ENCODE measurements at places on chromosomes 3 and 15.

DNA sequence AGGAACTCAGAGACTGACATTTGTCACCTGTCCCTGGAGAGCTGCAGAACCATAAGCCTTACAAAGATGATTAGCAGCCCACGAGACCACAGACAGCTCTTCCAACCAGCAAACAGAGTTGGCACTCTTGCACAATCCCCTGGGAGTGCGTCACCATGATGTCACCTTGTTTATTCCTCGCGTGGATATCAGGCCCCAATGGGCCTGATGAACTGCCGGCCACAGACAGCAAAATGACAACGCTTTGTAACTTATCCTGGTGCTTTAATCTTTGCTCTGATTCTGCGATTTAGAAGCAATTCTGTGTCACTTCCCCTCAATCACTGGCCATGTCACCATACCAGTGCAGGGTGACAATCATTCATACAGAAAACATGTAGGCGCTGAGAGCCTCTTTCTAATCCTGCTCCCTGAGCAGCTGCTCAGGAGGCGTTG lies 89.2 kb downstream of the TAMM41 start:
- DNase-seq, result no peak

DNA sequence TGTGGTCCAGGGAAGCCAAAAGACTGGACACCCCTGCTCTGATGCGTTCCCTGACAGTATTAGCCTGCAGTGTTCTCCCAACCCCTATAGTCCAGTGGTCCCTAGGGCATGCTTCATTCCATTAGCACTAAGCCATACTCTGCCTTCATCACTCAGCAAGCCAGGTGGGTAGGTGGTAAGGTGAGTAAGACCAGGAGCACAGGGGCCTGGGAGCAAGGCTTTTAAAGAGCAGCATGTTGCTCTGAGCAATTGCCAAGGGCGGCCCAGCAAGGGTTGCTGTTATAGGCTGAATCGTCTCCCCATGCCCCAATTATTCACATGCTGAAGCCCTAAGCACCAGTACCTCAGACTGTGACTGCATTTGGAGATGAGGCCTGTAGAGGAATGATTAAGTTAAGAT lies 11.0 kb downstream of the CXCR6 start:
- DNase-seq, result no peak

DNA sequence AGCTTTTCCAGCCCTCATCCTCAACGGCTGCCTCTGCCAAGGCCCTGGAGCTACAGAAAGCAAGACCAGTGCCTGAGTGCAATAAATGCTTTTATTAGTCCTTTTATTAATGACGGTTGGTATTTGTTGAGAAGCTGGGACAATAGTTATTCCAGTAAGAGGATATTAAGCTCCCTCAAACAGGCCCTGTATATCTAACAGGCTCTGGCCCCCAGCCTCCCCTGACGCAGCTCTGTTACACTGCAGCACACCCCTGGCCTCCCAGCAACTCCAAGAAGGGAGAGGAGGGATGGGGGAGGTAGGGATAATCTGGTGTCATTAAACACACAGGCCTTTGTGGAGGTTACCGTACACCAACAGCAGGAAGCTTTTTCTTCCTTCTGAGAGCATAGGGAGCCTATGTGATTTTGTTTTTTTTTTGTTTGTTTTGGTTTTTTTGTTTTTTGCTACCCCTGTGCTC lies 30.8 kb upstream of the MAGEF1 start:
- no peak for DNase-seq

- DNase-seq, result peak; percentile 53
Measured at GRCh38 chr3:119034256-119035013, at the start of gene IGSF11. Gene IGSF11 (minus strand): TSS chr3:119034846. CDS start chr3:119034582, 264 bp downstream.

DNA sequence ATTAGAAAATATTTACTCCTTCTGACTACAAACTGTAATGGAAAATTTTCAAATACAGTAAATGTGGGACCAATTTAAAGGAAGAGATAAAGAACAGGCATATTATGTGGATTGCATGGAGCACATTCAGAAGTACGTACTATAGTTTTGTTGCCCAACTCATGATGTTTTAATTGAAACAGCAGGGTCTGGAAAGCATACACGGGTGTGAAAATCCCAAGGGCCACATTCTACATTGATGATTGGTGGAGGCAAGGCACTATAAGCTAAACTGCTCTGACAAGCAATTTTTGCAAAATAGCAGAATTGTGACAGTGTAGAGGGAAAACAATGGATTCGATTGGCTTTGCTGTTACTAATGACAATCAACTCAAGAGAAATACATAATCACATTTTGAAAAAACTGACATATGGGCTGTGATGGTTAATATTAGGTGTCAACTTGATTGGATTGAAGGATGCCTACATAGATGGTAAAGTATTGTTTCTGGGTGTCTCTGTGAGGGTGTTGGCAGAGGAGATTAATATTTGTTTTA lies 458.6 kb downstream of the PYDC2 start:
- no peak for DNase-seq

DNA sequence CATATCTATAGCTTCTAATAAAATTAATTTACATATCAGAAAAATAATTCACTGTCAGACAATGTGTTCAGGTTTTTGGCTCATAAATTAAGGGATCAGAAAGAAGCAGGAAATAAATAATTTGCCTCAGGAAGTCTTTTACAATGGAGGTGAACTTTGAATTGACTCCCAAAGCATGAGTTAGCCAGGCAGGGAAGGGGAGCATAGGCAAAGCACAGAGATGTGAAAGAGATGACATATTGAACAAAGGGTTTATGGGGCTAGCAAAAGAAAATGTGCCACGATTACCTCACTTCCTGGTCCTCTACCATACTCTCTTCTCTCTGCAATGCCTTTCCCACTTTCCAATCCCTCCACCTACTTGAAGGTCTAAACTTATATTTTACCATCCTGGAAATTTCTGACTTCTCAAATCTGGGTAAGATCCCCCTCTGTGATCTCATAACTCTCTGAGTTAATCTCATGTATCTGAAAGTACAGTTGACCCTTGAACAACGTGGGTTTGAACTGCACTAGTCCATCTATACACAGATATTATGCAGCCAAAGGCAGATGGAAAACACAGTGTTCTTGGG lies 4.1 kb upstream of the HEXA start:
- DNase-seq, result no peak

DNA sequence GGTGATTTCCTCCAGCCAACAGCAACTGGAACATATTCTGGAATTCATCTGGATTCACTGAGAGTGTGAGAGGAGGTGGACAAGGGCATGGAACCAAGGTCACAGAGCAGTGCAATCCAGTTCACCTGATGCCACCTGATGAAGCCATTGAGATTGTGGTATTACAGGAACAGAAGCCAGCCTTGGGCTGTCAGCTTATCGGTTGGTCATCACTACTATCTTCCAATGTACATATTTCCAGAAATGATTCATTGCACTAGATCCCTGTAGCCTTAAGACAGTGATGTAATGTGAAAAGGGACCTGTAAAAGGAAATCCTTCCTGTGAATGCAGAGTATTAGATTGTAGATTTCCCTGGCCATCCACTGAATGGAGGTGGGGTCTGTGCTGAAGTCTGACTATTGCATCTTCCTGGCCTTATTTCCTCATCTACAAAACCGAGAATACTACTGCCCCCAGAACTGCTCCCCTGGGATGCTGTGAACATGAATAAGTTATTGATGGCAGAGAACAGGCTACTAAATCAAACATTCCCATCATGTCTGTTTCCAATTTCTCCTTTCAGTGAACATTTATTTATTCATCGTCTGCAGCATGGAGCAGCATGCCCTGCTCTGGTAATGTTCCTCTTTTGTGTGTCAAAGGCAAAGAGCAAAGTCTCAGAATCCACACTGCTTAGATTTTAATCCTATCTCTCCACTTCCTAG lies 47.4 kb upstream of the TPM1 start:
- DNase-seq, result no peak

DNA sequence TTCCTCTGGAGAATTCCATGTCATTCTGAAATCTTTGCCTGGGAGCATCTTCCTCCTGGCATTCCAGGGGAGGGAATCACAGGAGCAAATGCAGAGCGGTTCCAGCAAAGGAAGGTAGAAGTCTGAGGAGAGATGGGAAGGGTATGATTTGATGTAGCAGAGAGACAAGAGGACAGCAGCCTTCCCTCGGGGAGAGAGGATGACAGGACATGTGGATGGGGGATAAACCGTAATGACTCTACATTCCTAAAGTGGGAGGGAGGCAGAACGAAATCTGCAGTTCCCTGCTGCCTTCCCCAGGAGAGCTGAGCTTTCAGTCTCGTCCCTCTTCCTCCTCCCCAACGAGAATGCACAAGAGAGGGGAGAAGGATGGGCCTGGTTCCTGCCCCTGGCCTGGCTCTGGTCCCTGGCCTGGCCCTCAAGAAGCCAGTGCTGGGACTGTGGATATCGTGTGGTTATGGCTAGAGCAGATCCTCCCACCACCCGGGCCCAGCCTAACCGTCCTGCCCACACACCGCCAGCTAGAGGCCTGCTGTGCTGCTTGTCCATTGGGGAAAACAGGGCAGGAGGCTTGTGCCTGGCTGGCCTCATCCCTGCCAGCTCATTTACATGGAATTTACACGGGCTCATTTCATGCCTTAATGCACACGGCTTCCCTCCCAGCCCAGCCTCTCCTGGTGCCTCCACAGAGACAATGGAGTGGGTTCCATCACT lies 26.6 kb downstream of the SEMA7A start:
- DNase-seq, result no peak

DNA sequence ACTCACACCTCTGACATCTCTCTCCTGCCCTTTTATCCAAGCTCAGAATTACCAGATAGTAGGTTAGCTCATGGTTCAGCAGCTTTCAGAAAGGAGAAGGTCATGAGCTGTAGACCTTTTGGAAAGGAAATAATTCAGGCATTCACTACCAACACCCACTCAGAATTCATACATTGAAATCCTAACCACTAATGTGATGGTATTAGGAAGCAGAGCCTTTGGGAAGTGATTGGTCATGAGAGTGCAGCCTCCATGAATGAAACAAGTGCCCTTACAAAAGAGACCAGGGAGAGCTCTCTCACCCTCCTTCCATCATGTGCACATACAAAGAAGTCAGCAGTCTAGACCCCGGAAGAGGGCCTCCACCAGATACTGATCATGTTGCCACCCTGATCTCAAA lies 315.8 kb upstream of the CCDC54 start:
- no peak for DNase-seq

DNA sequence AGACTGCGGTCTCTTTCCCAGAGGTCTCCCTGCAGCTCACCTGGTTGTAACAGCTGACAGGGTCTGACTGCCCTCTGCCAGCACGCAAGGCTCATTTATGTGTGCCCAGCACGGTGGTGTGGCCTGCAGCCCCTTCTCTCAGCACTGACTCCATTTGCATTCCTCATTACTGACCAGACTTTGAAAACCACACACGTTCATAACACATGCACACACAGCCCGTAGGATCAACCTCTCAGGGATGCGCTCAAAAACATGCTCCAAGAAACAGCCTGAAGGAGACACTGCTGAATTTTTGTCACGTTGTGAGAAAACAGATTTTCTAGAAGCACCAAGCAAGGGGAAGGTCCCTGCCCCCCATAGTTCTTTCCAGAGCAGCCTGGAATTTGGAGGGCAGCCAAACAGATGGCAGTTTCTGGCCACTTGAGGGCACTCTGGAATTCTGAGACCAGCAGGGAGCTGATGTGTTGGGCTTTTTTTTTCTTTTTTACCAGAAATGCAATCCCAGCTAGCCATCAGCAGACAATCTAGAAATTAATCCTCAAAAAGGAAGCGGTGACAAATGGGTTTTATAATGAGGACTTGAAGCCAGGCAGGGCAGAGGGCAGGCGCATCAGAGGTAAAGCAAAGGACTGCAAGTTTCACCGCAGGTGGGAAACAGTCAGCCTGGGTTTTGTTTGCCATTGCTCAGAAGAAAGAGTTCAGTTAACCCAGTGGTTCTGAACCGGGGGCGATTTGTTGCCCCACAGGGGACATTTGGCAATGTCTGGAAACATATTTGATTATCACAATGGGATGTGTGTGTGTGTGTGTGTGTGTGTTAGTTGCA lies 170.5 kb upstream of the PROK2 start:
- DNase-seq, result no peak

GRCh38 chr3:18436213-18436612 lies 11.1 kb upstream of the SATB1 start:
- no peak for DNase-seq

DNA sequence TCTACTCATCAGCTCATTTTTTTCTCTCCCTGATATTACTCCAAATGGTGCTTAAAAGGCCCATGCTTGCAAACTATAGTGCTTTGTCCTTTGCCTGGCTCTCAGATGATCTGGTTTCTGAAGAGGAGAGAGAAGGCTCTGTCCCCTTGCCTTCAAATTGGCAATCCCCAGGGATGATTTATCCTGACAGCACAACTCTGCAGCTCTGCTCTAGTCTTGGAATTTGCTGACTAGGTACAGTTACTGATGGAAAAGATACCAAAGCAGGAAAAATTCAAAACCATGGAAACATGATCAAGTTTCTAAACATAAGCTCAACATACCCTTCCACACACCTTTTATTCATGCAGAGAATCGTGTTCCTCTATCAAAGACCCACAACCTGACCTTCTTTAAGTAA lies 106.7 kb upstream of the CADPS start:
- no peak for DNase-seq
